Activated CD8-positive, alpha-beta T cell treated with anti-CD3 and anti-CD28 coated beads, Interleukin-2, amount 10 ng/mL, durations not matched to agents 7 days and 5 days (primary cell): ENCODE measurements at places on chromosomes 6 and 20. TPM values are rescaled to one million over a fixed set of nuclear protein-coding genes. Genes with fewer than 3 reads are reported as not detected.

OLIG3 gene
- total RNA-seq, result 0.44 TPM

OR2B6 gene
- total RNA-seq, result not detected

LCA5 gene
- not detected for total RNA-seq

GRCh38 chr20:22333885-22334545 is 250.4 kb downstream of the FOXA2 start:
- peak; percentile 62 for DNase-seq
- no peaks in the 10 kb centered on the region for H3K4me1 ChIP-seq

DNA sequence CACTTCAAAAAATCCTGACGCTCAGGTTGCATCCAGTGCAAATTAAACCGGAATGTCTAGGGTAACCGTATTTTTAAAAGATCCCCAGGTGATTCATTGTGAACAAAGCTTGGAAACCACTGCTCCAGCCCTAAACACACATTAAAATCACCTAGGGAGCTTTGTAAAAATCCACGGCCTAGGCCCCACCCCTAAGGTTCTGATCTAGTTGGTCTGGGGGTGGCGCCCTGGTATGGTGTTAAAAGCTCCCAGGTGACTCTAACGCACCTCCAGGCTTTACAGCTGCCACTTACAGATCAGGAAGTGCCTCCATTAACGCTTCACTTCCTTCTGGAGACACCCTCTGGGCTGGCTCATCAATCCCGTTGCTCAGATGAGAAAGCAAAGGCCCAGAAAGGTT is 92.2 kb downstream of the GRM4 start:
- peaks cover 15% of the 10 kb centered on the region for H3K27me3 ChIP-seq
- no peaks in the 10 kb centered on the region for H3K4me1 ChIP-seq
- H3K4me3 ChIP-seq, result no peak overlapping the region
- no peaks in the 10 kb centered on the region for H3K36me3 ChIP-seq
- no peak for DNase-seq

DNA sequence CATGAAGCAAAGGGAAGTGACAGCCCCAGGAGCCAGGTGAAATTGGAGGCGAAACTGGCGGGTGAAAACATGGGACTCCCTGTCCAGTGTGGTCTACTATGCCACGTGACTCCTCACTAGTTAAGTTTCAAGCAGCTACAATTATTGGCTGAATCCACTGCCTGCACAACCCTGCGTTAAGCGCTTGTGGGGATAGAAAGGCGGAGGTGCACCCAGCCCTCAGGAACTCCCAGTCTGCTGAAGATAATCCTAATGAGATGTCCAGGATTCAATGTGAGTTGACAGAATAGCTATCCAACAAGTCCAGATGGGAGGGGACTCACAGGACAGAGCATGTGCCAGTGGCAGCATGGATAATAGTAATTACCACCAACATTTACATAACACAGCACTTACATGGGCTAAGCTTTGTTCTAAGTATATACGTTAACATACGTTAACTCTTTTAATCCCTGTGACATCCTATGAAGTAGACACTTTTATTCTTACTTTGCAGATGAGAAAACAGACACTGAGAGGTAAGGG is 1.8 kb downstream of the MOCS1 start:
- no peaks in the 10 kb centered on the region for H3K36me3 ChIP-seq
- DNase-seq, result no peak
- no peak overlapping the region for H3K4me3 ChIP-seq
- H3K27me3 ChIP-seq, result peaks cover 20% of the 10 kb centered on the region
- H3K4me1 ChIP-seq, result peaks cover 5% of the 10 kb centered on the region

GRCh38 chr6:37541346-37541745 is 41.7 kb upstream of the CCDC167 start:
- H3K27ac ChIP-seq, result no peak overlapping the region
- H3K4me1 ChIP-seq, result peaks cover 5% of the 10 kb centered on the region
- DNase-seq, result no peak
- H3K36me3 ChIP-seq, result no peaks in the 10 kb centered on the region
